ENCODE measurements at places on chromosomes 5 and 9.

DNA sequence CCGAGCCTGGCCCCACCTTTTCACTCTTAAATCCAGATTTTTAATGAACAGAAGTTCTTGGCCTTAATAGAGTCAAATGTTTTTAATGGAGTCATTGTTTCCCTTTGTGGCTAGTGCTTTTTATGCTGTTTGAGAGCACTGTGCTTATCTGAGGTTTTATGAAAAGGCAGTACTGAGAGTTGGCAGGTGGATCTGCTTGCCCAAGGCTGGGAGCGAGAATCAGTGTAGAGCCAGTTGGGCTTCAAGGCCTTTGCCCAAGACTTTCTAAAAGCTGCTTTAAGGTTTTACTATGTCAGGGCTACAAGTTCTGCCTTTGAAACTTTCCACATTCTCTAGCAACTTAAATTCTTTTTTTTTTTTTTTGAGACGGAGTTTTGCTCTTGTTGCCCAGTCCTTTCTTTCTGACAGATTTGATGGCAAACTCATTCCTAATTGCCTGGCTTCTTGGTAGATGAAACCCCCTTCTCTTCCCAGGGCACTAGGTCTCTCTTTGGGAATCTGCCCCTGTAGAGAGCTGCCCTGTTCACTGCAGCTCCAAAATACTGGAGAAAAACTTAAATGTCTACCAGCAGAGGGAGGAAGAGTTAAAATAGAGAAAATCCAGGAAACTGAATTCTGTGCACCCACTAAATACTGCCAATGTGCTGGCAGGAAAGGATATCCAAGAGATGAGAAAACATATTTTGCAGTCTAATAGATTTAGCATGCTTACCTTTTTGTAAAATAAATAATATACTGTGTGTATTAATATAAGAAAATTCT lies 36.9 kb upstream of the CDK20 start:
- no peak for DNase-seq

GRCh38 chr9:136228107-136228875 lies 17.3 kb downstream of the QSOX2 start:
- no peak for DNase-seq

DNA sequence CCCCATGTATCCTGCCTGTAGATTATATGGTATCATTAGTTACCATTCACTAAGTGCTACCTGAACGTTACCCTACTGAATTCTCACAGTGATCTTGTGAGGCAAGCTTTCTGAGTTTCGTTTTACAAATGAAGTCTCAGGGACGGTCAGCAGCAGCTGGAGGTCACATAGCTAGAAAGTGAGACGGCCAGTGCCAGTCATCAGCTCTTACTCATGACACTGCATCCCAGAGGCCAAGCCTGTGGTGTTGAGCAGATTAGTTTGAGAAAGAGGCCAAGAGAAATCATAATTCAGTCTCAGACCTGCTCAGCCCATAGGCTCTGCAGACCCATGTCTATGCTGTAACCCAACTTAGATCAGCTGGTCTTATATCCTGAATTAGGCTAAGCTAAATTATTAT lies 95.7 kb upstream of the EGFLAM start:
- no peak for DNase-seq

DNA sequence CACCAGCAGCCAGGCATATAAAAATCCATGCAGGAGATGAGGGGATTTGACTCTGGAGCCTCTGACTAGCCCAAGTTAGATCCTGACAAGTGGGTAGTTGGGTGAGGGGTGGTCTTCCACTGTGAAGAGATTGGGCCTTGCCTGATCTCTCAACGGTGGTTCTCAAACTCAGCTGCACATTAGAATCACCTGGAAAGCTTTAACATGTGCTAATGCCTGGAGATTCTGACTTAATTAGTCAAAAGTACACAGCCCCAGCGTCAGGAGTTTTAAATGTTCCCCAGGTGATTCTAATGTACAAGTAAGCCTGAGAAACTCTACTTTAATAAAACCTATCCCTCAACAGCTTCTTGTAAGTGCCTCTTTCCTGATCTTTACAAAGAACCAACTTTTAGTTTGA lies 57.5 kb downstream of the GCNT4 start:
- no peak for DNase-seq

GRCh38 chr9:83473488-83473971 lies 64.7 kb downstream of the FRMD3 start:
- no peak for DNase-seq

DNA sequence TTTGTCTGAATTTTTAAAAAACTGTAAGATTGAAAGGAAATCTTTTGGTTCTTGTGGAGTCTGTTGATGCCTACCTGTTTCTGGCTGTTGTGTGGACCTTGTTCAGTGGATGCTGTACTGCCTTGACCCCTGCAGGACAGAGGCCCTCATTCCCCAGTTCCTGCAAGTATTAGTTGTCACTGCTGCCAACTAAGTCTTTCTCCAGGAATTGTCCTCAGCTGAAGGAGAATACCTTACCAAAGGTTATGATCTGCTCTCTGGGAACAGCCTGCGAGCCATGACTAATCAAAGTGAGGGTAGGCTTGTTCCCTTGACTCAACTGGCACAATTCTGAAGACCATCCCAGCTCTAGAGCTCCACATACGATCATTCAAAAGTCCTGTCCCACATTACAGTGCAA lies 145.3 kb upstream of the FST start:
- DNase-seq, result no peak

GRCh38 chr5:79002374-79002773 lies 17.3 kb upstream of the ARSB start:
- DNase-seq, result no peak

DNA sequence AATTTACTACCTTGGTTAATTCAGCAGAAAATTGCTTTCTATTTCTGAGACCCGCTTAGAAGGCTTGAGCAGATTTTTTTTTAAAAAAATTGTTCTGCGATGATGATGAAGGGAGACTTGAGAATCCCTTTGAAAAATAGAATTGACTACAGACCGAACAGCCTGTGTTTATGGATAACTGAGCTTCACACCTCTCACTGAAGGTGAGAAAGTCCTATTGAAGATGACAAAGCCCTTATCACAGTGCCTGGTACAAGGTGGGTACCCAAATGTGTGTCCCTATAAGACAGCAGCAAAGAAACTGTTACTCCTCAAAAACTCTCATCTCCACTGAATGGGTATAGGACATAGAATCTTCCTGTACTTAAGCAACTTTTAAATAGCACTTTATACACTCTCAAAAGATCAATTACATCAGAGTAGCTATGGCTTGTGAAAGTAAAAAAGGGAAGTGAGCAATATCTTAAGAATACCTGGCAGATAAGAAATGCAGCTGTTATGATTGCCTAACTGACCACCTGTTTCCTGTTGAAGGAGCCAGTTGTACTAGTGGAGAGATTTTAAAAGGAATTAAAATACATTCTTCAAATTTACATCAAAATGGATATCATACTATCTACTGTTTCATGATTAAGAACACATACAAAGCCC lies 419.7 kb downstream of the CHSY3 start:
- DNase-seq, result no peak

- DNase-seq, result no peak
These were observed 22.3 kb downstream of the FABP6 start for GRCh38 chr5:160251406-160252155.

DNA sequence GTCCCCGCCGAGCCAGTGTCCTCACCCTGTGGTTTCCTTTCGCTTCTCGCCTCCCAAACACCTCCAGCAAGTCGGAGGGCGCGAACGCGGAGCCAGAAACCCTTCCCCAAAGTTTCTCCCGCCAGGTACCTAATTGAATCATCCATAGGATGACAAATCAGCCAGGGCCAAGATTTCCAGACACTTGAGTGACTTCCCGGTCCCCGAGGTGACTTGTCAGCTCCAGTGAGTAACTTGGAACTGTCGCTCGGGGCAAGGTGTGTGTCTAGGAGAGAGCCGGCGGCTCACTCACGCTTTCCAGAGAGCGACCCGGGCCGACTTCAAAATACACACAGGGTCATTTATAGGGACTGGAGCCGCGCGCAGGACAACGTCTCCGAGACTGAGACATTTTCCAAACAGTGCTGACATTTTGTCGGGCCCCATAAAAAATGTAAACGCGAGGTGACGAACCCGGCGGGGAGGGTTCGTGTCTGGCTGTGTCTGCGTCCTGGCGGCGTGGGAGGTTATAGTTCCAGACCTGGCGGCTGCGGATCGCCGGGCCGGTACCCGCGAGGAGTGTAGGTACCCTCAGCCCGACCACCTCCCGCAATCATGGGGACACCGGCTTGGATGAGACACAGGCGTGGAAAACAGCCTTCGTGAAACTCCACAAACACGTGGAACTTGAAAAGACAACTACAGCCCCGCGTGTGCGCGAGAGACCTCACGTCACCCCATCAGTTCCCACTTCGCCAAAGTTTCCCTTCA lies 1.4 kb downstream of the GLIS3 start:
- peak; percentile 44 for DNase-seq

DNA sequence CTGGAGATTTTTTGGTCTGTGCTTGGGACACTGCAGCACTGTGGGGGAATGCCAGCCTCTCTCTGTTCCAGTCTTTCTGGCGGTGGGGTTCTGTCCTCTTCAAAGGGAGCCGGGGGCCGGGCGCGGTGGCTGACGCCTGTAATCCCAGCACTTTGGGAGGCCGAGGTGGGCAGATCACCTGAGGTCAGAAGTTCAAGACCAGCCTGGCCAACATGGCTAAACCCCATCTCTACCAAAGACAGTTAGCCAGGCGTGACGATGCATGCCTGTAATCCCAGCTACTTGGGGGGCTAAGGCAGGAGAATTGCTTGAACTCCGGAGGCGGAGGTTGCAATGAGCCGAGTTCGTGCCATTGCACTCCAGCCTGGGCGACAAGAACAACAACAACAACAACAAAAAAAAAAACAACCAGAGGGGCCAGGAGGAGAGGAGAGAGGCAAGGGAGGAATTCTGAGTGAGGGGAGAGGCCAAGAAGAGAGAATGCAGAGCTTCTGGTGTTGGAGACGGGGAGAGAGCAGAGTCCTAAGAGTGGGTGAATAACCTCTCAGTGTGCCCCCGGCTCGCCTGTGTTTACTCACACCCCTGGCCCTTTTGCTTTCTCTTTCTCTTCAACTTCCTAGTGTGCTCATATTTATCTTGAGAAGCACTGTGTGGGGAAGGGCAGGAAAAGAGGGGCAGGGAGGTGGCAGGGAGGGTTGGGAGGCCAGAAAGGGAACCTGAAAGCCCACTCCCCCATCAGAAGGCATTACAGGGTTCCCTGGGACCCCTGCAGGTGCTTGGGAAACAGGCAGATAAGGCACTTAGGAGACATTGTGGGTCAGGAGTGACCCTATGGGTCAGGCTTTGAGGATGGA lies 3.2 kb upstream of the SET start:
- DNase-seq, result no peak

DNA sequence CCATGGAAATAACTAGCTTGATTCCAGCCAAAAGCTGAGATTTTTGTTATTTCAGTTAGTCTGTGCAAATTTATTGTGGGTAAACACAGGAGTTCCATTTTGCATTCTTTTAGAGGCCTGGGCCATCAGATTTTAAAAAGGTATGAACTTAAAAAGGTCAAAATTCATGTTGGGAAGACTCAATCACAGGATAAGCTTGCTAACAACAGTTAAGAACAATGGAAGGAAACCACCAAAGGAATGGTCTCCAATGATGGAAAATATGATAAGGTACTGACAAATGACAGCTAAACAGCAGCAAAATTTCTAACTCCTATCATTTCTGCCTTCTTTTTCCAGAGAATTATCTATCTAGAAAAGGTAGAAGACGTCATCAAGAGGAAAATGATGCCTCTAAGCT lies 16.0 kb downstream of the ABITRAM start:
- DNase-seq, result no peak

DNA sequence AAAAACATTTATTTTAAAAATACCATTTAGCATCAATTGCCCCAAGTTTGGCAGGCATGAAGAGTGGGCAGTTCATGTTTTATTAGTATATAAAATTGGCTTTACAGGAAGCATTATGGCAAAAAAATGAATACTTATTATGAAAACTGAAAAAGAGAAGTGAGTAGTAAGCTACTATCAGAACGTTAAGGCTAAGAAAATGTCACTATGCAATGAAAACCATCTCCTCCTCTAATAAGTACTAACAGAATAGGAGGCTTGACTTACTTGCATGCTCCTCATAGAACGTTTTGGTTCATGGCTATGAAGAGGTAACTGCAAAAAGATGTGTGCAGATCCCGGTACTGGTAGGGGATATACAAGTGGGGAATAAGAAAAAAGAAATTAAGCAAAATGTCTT lies 23.6 kb downstream of the TICAM2 start:
- no peak for DNase-seq

GRCh38 chr5:131386779-131387178 lies 122.9 kb downstream of the CDC42SE2 start:
- DNase-seq, result no peak

- no peak for DNase-seq
These were observed 171.6 kb downstream of the RASEF start for GRCh38 chr9:82891321-82891720.

DNA sequence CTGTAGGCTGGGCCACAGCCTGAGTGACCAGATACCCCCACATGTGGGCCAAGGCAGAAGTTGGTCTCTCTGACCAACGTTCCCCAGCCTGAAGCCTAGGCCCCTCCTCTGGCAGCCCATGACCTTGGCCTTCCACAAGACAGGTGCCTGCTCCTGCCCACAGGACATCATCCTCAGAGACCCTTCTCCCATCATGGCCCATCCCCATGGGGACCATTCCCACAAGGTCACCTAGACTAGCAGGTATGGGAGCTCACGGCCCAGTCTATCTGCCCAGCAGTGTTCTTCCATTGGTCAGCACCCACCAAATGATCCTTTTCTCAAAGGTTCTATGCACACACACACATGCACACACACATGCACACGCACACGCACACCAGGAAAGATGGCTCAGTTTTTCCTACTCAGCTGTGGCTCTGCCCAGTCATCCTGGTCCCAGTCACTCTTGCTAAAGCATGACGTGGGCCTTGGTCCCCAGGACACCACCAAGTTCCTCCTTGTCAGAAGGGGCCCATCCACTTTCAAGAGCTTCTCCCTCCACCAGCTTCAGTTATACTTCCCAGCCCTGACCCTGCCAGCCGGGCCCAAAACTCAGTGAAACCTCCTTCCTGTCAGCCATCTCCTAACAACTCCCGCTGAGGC lies 65.4 kb downstream of the PAX5 start:
- DNase-seq, result no peak

DNA sequence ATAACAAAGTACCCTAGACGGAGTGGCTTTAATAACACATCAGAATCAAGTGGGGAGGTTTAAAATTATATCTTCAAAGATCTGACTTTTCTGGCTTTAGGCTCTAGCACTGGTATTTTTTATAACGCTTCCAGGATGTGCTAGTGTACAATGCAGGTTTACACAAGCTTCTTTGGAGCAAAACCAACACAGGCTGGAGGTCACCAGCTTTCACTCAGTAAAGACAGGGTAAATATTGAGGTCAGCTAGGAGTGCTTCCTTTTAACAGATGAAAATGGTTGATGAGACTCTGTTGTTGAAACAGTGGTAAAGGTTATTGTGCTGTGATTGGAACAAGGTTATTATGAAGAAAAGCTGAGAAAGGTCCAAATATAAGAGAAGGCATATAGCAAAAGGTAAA lies 414.2 kb downstream of the TAF11L14 start:
- DNase-seq, result no peak

- DNase-seq, result no peak
These were observed 72.4 kb downstream of the KIAA1958 start for GRCh38 chr9:112558978-112559377.

DNA sequence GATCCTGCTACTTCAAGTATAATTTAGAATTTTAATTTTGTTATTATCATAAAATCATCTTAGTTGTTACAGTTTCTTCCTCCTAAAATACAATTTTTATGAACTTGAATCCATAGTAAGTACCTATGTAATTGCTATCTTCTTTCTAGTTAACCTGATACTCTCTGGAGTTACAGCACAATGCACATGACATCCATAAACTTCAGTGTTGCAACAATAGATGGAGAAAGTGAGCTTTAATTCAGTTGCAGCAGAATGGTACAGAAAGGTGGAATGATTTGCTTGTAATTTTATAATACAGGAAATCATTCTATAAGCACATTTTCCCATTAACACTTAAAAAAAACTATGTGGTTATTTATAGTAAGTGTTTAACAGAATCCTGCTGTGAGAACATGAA lies 372.0 kb downstream of the CDH9 start:
- no peak for DNase-seq

All from right hindlimb (tissue), 1 donor.